NCI-H2227 treated with DMSO at 0.1 percent for 48 hours (cell line): ENCODE measurements at places on chromosomes 2 and 18.

- no peak for DNase-seq
These were observed 55.6 kb upstream of the MYL1 start for GRCh38 chr2:210370562-210370961.

DNA sequence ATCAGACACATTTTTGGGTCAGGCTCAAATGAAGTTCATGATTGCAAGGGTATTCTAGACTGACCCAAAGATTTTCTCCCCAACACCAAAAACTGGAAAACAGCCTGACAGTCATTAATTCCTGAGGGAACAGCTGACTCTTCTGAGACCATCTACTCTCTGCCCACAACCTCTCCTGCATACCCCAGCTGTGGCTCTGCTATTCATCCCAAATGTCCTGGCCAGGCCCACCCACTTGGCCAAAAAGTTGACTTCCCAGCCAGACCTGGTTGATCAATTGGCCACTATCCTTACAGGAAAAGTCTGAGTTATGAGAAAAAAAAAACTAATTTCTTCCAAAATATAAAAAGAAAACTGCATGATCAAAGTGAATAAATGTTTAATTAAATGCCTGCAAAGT is 103.8 kb upstream of the ST3GAL5 start:
- DNase-seq, result no peak

DNA sequence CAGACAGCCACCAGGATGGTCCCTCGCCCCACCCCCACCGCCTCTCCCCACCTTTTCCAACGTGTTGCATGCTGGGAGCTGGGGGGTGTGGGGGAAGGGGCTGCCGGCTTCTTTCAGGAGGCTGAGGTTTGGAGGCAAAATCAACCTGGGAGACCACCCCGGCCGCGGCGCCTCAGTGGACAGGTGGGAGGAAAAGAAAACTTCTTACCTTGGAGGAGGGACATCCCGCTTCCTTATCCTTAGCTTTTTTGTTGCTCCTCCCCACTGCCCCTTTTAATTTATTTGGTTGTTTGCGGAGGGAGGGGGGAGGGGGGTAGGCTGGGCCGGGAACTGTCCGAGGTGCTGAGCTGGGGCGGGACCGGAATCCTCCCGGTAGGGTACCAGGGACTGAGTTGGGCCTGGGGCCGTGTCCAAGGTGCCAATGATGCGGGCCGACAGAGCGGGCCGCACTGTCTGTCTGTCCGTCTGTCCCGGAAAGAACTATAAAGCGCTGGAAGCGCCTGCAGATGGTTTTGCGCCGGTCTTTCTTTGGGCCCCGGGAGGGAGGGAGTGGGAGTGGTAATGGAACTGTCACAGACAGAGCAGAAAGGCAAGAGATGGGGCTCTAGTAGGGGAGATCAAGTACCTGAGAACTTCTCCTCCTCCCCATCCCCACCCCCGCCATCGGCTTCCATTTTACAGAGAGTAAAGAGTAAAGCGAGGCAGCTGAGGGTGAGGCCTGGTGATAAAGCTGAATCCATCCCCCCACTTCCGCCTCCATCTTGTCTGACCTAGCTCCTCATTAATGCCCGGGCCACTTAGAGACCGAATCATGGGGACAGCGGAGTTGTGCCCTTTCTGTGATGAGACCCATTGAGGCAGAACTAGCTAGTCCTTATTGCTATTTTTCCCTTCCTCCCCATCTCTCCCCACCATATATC is 2.4 kb downstream of the CDK5R2 start:
- peak; percentile 37 for DNase-seq

- DNase-seq, result no peak
These were observed 10.6 kb downstream of the SETBP1 start for GRCh38 chr18:44691148-44691925.

- no peak for DNase-seq
These were observed 20.3 kb upstream of the ASXL3 start for GRCh38 chr18:33557706-33558105.

DNA sequence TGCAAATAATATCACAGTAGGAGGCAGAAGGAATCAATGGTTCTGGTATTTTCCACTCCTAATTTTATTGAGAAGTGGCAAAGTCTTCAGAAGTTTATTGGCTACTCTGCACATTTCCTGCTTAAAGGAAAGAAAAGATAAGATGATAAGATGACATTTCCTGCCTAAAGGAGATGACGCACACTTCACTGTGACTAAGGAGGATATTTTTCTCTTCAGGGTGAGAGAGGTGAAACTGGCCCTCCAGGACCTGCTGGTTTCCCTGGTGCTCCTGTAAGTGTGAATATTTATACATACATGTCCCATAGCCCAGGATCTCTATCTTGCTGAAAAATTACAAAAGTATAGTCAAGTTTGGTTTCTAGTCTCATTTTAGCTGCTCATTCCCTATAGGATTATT is 27.9 kb downstream of the COL3A1 start:
- DNase-seq, result no peak

DNA sequence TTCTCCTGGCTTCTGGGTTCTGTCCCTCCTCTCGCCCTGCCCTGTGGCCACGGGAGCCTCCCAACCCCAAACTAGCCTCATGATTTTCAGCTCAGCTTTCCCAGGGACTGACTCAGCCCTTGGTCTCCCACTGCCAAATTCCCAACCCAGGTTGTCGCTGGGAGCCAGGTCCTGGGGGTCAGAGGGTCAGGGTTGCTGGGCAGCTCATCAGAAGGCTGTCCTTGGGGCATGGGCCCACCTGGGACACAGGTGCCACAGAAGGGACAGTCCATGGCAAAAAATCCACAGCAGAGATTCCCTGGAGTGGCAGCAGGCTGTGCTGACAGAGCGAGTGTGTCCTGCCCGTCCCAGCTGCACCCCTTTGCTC is 180.4 kb downstream of the TWIST2 start:
- DNase-seq, result no peak

- DNase-seq, result no peak
These were observed 219.3 kb upstream of the TNP1 start for GRCh38 chr2:217079165-217079564.

GRCh38 chr2:234300932-234301823 is 195.7 kb downstream of the ARL4C start:
- peak; percentile 71 for DNase-seq

GRCh38 chr18:57438743-57439608 is 3.8 kb downstream of the ONECUT2 start:
- peak; percentile 95 for DNase-seq

- no peak for DNase-seq
These were observed 185.0 kb downstream of the WDR7 start for GRCh38 chr18:56836173-56836572.

GRCh38 chr2:226118471-226119429 is 680.9 kb downstream of the IRS1 start:
- DNase-seq, result no peak

DNA sequence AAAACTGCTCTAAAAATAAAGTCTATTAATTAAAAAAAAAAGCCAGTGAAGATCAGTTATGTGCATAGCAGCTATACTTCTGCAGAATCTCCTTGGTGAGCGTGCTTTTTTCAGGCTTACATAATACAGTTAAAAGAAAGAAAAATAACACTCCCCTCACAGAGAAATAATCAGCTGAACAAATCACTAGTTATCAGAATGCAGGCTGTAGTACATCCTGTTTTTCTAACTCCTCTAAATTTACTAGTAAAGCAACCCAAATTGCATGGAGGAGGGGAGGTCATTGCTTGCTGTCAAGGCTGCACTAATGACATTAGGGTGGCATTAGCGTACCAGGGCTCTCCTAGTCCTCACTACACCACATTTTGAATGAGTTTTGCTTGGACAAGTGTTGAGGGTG is 192.2 kb downstream of the PLCL1 start:
- peak; percentile 65 for DNase-seq
